Left renal pelvis (tissue), 4 donors: ENCODE measurements at places on chromosomes 4 and X. TPM values are rescaled to one million over a fixed set of nuclear protein-coding genes. Genes with fewer than 3 reads are reported as not detected.
A peak's percentile ranks its signal among the peaks of the same experiment; 100 is the strongest.

Gene SPOCK3
- 95.6 TPM for polyA plus RNA-seq

Gene DCAF4L1
- polyA plus RNA-seq = 0.07 TPM

Gene SPRY1
- 95.1 TPM for polyA plus RNA-seq

Gene ATP1B4
- not detected for polyA plus RNA-seq

Gene DOCK11
- polyA plus RNA-seq = 24.1 TPM

Gene ZMYM3
- 50.3 TPM for polyA plus RNA-seq

Gene ATOH1
- polyA plus RNA-seq = not detected

GRCh38 chr4:128542047-128542446 is 254.4 kb upstream of the PGRMC2 start:
- no peak for DNase-seq

GRCh38 chr4:8319731-8320385 is 50.3 kb downstream of the HTRA3 start:
- no peak for DNase-seq

DNA sequence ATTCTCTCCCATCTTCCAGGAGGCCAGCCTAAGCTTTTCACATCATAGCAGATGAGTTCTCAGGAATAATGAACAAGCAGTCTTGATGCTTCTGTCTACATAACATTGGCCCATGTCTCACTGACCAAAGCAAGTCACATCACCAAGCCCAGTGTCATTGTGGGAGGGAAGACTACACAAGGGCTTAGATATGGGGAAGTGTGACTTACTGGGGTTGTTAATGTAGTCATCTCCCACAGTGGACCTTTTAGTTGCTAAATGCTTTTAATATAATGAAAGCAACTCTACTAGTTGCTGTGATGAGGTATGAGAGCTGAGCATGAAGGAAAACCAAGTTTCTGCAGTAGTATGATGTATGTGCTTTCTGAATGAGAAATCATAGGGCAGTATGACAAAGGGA is 40.5 kb downstream of the TSPAN7 start:
- no peak for DNase-seq

DNA sequence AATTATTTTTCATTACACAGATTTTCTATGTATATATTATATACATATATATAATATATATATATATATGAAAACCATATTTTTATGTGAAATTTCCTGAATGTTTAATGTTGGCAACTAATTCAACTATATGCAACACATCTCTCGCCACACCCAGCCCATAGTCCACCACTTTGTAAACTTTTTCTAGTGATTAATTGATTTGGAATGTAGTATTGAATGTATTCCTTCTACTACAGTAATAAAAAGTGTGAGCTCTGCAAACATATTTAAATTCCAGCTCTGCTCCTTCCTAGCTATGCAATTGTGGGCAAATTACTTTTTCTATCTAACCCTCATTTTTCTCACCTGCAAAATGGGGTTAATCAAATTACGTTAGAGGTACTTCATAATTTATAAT is 187.8 kb downstream of the TEX11 start:
- DNase-seq = no peak

DNA sequence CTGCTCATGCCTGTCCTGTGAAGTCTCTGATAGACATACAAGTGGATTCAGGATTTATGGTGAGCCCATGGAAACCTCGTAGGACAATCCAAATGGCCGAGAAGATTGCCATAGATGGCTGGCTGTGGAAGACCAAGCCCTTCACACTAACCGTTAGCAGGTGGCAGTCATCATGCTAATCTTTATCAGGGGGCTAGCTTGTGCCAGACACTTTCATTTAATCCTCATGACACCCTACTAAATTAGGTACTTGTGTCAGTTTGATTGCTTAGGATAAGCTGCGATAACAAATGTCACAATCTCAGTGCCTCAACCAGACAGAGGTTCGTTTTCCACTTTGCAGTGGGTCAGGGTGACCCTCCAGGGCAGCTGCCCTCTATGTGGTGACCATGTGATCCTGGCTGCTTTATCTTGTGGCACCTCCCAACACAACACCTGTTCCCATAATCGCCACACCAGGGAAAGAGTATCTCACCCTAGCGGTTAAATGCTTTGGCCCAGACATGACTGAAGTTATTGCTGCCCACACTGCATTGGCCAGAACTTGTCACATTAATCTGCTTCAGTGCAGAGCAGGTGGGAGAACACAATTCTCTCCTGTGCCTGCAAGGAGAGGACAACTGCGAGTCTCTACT is 60.8 kb downstream of the REPS2 start:
- no peak for DNase-seq

- DNase-seq = no peak
Observed at GRCh38 chrX:8921615-8922014, 112.3 kb downstream of the FAM9B start.

DNA sequence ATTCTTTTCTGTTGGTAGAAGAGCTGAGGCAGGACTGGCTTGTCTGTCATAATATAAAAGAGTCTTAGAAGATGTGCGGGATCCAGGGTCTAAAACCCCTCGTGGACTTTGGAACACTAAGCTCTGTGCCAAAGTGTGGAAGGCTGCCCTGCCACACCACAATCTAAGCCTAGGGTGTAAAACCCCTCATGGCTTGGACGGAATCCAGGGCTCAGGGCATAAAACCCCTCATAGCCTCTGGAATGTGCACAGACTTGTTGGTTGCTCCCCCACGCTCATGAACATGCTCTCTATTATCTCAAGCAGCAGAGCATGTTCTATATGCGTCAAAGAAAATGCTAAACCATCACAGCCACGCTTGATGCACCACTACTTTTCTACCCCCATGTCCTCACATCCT is 483.6 kb downstream of the GABRG1 start:
- DNase-seq = no peak

DNA sequence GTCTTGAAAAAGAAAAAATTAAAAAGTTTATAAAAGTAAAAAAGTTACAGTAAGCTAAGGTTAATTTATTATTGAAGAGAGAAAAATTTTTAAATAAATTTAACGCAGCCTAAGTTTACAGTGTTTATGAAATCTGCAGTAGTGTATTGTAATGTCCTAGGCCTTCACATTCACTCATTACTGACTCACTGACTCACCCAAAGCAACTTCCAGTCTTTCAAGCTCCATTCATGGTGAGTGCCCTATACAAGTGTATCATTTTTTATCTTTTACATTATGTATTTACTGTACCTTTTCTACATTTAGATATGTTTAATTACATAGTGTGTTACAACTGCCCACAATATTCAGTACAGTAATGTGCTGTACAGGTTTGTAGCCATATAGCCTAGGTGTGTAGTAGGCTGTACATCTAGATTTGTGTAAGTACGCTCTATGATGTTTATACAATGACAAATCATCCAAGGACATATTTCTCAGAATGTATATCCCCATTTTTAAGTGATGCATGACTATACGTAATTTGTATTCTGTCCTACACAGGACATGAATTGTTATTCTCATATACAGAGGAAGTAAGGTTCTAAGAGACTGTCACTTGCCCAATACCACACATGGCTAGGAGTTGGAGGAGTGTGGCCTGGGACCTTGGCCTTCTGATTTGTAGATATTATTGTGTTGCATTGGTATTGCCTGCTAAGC is 19.5 kb upstream of the PDCL2 start:
- no peak for DNase-seq

DNA sequence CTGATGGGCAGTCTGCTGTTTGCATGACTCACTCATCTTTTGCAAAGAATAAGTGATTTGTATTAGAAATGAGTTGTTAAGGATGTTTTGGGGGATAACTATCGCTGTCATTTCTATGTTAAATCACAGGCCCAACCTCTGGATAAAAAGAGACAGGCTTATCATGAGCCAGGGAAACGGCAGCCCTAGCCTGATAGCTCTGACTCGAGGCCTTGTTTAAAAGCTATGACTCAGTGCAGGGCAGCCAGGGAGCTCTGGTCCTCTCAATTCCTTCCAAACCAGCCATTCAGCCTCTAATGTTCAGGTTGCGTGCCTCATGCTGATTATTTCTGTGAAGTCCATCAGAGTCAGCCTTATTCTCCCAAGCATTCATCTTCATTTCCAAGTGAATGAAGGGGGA is 305.9 kb upstream of the HAND2 start:
- no peak for DNase-seq

- DNase-seq = no peak
Observed at GRCh38 chr4:27934871-27935270, 1074.2 kb downstream of the STIM2 start.

GRCh38 chrX:103554687-103555424 is 30.5 kb upstream of the TCEAL4 start:
- peak; percentile 47 for DNase-seq

GRCh38 chr4:67333664-67334063 is 211.6 kb downstream of the CENPC start:
- DNase-seq = no peak

DNA sequence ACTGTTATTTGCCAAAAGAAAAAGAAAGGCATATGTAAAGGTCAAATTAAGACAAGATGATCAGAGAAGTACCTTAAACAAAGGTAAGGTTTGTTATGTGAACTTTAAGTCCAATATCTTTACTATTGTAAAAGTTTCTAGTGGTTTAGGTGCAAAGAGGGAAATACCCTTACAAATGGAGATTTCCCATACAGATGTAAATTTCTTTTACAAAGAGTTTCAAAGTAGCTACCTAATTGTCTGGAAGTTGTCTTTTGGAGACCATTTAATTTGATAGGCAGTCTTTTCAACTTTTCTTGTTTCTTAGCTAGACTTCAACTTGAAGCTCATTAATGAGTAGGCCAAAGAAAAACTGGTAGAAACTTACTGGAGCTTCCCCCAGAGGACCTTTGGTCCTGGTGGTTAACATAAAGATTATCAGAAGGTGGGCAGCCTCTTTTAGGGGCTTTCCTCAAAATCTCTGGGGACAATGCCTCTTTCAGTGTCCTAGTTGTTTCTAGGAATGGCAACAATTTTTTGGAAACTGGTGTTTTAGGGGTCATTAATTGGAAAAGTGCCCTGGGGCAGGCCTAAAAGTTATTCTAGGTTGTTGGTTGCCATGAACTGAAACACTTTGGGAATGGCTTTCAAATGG is 297.3 kb downstream of the GUCY2F start:
- DNase-seq = no peak

DNA sequence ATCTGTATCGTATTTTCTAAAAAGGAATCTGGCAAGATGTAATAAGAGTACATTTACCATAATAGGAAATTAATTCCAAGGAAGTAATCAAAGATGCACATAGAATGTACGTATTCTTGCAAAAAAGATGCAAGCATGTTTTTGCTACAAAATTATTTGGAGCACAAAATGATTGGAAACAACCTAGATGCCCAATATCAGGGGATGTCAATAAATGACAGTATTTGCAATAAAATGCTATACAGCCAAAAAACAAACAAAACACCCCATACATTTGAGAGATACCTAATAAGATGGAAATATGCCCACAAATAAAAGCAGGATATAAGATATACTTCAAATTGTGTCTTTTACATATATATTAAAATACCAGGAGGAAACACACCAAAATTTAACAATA is 29.3 kb upstream of the MAML3 start:
- no peak for DNase-seq

GRCh38 chr4:145805490-145805889 is 125.5 kb downstream of the C4orf51 start:
- DNase-seq = peak; percentile 12

DNA sequence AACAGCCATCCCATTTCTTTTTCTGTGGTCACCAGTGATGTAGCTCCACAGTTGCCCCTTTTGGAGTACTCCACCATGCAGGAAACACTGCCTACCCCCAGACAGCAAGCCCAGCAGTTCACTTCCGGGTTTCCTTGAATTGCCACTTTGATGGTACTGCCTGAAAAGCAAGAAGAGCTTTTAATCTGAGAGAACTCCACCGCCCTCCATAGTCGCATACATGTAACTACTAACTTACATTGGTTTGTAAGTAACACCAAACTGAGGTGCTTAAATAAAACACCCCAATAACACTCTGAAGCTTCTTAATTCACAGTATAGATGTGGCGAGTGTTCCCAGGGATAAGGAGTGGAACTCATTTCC is 53.6 kb upstream of the HPSE start:
- no peak for DNase-seq

DNA sequence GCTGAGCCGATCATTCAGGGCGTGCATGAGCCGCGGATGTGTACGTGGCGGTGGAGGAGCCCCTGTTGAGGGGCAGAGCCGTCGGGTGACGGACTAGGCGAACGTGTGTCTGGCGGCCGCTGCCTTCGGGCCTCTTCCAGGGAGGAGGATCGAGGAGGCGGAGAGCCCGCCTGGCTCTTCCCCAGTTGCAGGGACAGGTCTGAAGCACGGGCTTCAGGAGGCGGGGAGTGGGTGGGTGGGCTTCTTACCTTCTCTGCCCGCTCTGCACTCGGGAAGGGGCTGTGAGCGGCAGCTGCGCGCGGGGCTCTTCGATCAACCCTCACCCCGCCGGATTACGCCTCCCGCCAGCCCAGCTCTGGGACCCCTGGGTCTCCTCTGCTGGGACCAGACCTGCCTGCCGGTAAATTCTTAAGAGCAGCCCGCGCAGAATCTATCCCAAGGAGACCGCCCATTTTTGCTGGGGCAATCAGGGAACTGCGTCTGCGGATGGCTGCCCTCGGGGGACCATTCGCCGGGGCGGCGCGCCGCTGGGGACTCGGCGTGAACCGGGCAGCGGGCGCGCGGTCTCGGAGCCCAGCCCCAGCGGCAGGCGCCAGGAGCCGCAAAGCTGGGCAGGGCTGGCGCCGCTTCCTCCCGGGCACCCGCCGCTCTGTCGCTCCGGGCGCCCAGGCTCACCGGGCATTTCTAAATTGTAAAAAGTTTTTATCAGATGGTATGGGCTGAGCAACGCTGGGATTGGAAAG is 4.9 kb downstream of the PLAC8 start:
- DNase-seq = peak; percentile 8

GRCh38 chr4:173014113-173014558 is 154.5 kb upstream of the GALNT7 start:
- DNase-seq = no peak

DNA sequence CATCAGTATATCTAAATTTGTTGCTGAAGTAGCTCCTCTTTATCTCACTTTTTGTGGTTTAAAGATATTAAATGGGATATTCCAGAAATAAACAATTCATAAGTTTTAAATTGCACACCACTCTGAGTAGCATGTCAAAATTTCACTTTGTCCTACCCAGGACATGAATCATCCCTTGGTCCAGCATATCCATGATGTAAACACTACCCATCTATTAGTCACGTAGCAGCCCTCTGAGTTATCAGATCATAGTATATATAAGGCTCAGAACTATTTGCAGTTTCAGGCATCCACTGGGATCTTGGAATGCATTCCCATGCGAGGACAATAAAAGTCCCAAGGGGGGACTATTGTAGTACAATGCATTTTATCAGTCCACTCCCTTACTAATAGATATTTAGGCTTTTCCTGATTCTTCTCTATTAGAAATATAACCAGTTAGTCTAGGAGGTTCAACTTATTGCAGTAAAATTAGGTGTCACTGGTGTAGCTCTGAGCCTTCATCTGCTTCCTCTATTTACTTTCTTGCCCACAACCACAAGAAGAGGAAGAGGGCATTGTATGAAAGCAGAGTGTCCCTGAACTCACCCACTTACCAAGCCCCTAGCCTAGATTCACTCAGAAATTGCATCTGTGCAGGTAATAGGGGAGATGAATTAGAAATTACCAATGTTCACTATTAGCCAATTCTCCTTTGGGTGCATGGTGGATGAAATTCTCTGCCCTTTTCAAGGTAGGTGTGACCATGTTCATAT is 409.8 kb upstream of the GALNT7 start:
- DNase-seq = no peak

GRCh38 chr4:8586246-8586645 is 6.1 kb downstream of the GPR78 start:
- no peak for DNase-seq
